ENCODE measurements at places on chromosomes 12 and 14.

GRCh38 chr14:77344377-77344996 lies 23.7 kb downstream of the GSTZ1 start:
- DNase-seq, result no peak

DNA sequence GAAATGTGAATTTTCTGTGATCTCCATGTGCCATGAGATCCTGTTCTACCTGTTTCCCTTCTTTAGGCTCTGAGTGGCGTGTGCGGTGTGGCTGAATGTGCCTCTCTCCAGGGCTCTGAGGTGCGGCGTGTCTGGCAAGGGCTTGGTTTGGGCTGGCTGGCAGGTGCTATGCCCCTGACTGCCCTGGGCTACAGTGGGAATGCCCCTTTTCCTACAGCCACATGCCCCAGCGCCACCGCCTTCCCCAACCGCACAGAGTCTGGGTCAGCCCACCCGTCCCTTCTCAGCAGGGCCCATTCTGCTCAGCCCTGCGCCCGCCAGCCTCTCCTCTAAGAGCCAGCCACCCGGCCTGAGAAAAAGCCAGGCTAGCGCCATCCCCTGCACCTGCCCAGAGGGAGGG lies 24.7 kb downstream of the BTBD6 start:
- DNase-seq, result no peak

DNA sequence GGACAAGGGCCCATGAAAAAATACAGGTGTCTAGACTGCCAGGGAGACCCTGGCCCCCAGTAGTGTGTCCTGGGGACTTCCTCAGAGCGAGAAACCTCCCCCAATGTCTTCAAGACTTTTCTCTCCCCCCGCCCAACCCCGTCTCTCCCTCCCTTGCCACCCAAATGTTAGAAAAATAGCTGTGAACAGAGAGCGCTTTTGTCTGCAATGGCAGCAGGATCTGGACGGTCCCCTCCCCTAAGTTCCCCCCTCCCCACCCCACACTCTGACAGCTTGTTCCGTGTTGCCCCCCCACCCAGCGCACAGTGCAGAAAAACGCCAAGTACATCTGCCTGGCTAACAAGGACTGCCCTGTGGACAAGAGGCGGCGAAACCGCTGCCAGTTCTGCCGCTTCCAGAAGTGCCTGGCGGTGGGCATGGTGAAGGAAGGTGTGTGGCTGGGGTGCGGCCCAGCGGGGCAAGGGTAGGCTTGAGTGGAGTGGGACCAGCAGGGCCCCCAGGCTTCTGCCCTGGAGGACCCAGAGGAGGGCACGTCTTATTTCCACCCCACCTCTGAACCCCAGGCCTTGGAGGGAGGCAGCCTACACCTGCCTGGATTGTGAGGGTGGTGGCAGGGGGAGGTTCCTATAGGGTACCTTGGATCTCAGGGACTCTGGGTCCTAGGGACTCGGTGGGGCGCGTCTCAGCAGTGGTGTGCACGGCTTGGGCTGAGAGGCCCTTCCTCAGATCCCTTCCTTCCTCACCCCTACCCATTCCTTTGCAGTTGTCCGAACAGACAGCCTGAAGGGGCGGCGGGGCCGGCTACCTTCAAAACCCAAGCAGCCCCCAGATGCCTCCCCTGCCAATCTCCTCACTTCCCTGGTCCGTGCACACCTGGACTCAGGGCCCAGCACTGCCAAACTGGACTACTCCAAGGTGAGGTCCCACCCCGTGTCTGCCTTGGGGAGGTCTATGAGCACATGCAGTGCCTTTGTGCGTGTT lies 4.8 kb downstream of the NR4A1 start:
- DNase-seq, result no peak

GRCh38 chr12:5451251-5451650 lies 19.3 kb downstream of the NTF3 start:
- DNase-seq, result no peak

GRCh38 chr14:90758959-90759358 lies 57.3 kb downstream of the TTC7B start:
- DNase-seq, result no peak

GRCh38 chr12:59316938-59317337 lies 278.9 kb upstream of the SLC16A7 start:
- no peak for DNase-seq

GRCh38 chr12:112841240-112841639 lies 49.7 kb downstream of the RPH3A start:
- no peak for DNase-seq

- no peak for DNase-seq
These were observed 48.2 kb downstream of the FOXN3 start for GRCh38 chr14:89368490-89369477.

GRCh38 chr12:53985994-53986685 lies 1.2 kb downstream of the HOXC10 start:
- DNase-seq, result no peak

- DNase-seq, result no peak
These were observed 24.9 kb upstream of the MED13L start for GRCh38 chr12:116302166-116303058.

- no peak for DNase-seq
These were observed 1.7 kb upstream of the SMOC1 start for GRCh38 chr14:69877492-69877891.

DNA sequence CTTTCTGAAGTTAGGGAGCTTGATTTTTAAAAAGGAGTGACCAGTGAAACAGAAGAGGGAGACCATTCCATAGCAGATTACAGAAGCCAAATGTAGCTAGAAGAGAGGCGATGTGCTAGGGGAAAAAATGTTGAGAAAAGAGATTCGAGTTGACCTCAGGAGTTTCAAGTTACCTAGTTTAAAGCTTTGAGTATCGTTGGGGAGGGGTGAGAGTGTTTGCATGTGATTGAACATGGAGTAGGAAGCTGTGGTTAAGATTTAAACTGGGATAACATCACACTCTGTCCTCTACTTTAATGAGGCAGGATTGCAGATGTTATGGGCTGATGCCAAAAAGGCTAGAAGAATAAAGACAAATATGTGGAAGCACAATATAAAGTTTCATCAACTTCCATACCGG lies 3.7 kb downstream of the LETMD1 start:
- DNase-seq, result no peak

- DNase-seq, result no peak
These were observed 157.4 kb downstream of the LRRK2 start for GRCh38 chr12:40382217-40382616.

DNA sequence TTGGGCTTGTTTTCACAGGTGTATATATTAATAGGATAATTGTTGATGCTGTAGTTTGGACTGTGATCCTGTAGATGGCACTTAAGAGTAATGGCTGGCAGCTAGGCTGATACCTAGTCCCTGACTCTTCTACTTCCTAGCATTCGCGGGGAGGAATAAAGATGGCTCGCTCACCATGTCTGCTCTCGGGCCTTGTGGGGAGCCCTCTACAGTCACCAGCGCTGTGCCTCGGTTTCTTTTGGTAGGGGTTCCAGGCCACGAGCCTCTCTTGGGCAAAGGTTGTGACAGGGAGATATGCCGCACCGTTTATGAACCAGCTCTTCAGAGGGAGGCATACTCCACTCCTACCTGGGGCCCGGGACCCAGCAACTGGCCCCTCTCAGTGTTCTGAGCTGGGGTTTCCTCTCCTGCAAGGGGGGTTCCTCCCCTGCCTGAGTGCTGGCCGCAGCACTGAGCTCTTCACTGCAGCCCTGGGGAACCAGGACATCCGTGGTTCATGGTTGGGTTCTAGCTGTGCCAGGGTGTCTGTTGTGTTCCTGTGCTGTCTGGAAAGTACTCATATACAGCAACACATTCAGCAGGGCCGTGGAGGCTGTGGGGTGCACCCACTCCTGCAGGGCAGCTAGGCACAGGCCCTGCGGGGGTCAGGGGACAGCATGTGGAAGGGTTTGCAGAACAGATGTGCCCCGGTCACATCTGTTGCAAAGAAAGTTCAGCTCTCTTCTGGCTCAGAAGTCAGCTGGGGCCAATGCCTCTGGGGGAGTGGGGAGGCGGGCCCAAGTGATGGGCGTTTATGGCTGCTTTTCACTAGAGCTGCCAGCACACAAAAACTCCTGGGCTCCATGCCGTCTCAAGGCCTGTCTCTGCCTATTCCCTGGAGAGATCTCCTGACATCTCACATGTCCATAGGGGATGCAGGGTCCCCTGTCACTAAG lies 147.9 kb downstream of the PPFIA2 start:
- no peak for DNase-seq

GRCh38 chr12:20309504-20310148 lies 58.7 kb upstream of the PDE3A start:
- no peak for DNase-seq

GRCh38 chr12:132507656-132508490 lies 17.9 kb downstream of the FBRSL1 start:
- DNase-seq, result no peak

DNA sequence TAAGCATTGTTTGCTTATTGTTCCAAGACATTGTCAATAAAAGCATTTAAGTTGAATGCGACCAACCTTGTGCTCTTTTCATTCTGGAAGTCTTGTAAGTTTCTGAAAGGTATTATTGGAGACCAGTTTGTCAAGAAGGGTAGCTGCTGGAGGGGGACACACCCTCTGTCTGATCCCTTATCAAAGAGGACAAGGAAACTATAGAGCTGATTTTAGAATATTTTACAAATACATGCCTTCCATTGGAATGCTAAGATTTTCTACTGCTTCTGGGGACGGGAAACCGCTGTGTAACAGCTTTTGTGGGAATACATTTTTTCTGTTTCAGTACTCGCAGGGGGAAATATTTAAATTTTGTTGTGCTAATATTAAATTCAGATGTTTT lies 3.5 kb downstream of the FOS start:
- DNase-seq, result no peak

DNA sequence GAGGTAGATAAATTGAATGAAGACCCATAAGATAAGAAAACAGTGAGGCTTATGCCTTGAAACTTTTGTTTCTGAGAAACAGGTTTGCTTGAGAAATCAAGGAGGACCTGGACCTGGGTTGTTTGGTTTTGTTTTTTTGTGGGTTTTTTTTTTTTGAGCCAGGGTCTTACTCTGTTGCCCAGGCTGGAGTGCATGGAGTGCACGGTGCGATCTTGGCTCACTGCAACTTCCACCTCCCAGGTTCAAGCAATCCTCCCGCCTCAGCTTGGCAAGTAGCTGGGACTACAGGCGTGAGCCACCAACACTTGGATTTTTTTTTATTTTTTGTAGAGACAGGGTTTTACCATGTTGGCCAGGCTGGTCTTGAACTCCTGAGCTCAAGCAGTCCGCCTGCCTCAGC lies 9.0 kb upstream of the PPTC7 start:
- no peak for DNase-seq

DNA sequence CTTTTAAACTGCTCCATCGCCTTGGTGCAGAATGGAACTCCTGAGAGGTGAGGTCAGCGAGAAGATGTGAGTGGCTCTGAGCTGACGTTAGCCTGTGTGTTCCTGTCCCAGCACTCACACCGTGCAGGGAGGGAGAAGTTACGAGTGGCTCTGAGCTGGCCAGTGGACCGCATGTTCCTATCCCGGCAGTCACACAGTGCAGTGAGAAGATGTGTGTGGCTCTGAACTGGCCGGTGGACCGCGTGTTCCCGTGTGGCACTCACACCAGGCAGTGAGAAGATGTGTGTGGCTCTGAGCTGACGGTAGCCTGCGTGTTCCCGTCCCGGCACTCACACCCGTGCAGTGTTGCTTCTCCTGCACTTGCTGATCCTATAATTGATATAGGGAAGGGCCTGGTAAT lies 59.9 kb downstream of the VCPKMT start:
- DNase-seq, result no peak

GRCh38 chr14:69274321-69274720 lies 14.4 kb downstream of the GALNT16 start:
- DNase-seq, result no peak

Data from NCI-H1105 (cell line).